Motor neuron (in vitro differentiated cells): ENCODE measurements at places on chromosomes 5 and 9.

DNA sequence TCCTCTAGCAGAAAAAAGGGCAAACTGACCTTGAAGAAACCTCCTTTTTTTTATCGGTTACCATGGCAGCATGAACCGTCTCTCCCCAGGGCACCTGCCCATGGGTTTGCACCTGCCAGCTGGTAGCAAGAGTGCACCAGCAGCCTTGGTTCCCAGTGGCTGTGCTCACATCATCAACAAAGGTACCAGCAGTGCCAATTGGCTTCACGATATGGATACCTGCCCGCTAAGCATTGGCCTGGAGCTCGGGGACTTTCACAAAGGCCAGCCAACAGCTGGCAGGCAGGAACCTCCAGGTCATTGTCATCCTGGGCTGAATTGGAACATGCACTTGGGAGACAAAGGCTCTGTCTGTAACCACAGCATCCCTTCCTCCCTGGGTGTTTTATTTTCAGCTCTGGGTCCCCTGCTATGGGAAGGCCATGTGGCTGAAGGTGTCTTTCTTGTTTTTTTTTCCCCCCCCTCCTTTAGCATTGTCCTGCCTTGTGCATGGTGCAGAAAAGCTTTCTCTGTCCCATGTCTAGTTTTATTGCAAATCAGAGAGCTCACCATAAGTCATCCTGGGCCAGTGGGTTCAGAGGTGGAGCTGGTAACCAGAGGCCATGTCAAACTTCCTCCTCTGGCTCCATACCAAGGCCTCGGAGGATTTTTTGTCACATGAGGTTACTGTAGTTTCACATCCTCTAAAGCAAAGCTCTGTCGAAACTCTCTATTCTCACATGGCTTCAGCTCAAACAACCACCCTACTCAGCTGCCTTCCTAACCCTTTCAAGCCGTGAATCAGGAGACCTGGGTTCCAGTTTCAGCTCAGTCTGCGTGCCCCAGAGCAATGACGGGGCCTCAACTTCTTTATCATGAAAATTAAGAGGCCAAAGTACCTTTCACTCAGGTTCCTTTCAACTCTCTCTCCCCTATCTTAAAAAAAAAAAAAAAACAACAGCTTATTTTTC, 145.5 kb upstream of the MAP3K1 start:
- peak; percentile 30 for ATAC-seq

GRCh38 chr5:61268871-61269270, 63.2 kb upstream of the ZSWIM6 start:
- ATAC-seq = no peak

GRCh38 chr5:173679909-173680630, 63.6 kb upstream of the BOD1 start:
- ATAC-seq = peak; percentile 85

DNA sequence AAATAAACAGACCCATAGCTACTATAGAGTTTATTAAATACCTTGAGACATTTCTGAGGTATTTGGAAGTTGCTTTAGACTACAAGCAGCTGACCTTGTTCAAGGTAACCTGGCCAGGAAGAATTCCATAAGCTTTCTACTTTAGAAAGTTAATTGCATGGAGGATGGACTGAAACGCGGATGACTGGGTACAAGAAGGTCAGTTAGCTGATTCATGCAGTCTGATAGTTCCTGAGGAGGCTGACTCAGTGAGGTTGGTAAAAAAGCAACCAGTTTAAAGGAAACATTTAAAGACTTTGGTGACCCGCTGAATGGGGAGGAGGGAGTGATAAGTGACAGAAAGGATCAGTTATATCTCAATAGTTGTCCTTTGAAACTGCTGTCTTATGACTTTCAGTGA, 670.1 kb upstream of the CDH9 start:
- no peak for ATAC-seq

DNA sequence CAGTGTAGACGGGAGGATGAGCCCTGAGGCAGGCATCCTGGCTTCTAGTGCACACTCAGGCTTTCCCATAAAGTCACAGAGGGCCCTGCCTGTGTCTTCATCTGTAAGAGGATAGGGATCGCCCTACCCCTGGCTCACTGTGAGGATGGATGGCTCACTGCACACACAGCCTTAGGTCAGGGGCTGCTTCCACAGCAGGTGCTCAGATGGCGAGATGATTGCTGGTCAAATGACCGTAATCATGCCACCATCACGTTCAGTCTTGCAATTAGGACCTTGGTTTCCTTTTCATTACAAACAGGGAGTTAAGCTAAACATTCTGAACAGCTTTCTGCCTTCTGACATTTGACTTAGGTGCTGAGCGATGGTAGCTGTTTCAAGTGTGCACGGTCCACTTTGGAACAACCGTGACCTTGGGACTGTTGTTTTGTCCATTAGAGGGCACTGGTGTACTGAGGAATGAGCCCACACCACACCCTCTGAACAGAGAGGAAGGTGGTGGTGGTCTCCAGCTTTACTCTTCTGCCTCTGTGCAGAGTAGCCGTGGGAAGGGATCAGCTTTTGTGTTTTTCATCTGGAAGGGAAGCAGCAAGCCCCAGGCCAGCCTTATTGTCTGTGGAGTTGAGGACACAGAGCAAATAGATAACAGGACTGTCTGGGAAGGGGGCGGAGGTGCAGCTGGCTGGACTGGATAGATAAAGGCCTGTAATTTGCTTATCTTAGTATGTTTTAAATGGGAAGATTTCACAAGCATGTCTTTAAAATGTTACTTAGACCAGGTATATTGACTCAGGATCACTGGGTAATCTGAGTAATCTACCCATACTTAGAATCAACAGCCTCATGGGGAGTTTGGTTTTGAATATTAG, 183.1 kb downstream of the TRIO start:
- peak; percentile 25 for ATAC-seq

DNA sequence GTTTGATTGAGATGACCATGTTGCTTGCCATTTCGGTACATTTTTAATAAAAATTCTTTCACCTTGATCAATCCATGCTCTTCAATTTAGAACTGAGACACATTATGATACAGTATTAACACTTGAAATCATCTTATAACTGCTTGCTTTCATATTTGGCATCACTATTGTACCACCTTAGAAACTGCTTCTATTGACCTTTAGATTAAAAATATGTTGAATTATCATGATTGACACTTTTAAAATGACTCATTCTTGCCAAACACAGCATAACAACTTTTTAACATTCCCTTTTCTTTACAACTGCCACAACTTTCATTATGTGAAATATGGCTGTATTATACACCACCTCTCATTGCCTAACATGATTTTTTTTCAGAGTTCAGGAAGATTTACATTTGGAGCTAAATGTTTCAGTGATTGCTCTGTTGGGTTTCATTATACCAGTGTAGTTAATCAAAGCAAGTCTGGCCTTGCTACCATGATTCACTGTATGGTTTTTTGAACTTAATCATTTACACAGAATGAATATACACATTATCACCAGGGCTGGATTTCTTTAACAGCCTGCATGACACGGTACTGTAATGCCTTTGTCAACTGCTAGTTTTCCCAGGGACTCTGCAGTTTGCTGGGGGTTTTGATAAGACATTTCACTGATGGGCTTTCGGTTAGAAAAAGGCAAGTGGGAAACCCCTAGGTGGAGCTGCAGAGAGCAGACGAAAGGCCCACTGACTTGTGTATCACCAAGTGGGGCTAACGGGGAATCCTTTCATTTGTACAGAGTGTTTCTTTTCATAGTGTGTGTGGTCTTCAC, 93.6 kb upstream of the TLE4 start:
- peak; percentile 75 for ATAC-seq

DNA sequence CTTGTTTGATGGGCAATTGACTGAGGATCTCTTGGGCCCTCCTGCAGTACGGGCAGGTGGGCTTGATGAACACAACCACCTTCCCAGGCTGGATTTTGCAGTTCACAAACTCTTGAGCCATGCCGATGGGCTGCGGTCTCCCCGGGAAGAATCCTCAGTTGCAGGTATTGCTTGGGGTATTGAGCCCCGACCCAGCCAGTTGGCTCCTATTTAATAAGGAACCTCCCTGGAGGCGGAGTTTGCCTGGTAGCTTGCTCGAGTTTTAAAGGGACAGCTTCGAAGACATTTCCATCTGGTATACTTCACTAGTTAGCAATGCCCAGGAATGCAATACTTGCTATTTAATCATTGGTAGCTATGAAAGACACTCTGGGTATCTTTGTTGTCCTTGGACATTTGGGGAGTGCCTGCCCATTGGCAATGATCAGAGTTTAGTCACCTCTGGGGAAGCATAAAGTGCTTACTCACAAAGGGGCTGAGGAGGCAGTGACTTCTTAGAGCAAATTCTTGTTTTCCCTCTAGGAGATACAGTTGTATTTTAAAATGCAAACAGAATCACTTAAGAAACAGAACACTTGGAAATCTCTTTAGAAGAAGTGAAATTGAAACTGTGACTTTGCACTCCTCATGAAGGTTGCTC, at the start of gene GLRX:
TSS of gene GLRX (minus strand) at position 185 of the 640 bp plus-strand sequence. CDS start at position 121, 64 bp downstream.
- ATAC-seq = peak; percentile 87

- no peak for ATAC-seq
Measured at GRCh38 chr9:88759364-88759763, 224.4 kb downstream of the NXNL2 start.

DNA sequence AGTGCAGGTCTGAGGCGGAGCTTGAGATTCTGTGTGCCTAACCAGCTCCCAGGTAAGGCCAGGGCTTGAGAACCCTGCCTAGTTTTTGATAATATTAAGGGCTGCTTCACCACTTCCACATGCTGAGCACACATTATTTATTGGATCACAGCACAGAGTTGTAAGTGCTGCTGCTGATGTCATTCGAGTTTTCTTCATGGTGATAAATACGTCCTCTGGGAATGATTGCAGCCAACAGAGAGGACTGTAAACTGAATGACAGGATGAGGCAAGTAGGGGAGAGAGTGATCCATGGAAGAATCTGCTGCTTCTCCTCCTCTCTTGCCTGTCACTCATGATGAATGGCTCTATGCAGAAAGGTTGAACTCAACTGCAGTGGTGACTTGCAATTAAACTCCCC, 77.9 kb upstream of the VPS13A start:
- ATAC-seq = no peak

DNA sequence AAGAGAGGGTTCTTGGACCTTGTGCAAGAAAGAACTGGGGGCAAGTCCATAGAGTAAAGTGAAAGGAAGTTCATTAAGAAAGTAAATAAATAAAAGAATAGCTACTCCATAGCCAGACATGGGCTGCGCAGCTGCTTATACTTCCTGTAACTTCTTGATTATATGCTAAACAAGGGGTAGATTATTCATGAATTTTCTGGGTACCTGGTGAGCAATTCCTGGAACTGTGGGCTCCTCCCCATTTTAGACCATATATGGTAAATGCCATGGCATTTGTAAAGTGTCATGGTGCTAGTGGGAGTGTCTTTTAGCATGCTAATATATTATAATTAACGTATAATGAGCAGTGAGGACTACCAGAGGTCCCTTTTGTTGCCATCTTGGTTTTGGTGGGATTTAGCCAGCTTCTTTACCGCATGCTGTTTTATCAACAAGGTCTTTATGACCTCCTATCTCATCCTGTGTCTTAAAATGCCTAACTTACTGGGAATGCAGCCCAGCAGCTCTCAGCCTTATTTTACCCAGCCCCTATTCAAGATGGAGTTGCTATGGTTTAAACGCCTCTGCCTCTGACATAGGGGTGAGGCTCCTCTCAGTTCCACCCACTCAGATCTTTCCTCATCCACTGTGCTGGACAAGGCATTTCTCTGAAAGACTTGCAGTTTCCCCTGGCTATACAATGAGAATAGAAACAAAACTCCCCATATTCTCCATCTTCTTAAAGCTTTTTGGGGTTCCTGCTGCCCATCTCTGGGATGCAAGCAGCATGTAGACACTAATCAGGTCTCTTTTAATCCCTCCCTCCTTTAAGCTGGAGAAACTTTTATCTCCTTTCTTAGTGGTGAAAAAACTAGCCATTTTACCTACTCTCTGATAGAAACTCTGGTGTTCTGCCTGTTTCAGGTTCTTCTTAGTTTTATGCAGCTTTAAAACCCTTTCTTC, 91.2 kb downstream of the ARRDC3 start:
- ATAC-seq = no peak

DNA sequence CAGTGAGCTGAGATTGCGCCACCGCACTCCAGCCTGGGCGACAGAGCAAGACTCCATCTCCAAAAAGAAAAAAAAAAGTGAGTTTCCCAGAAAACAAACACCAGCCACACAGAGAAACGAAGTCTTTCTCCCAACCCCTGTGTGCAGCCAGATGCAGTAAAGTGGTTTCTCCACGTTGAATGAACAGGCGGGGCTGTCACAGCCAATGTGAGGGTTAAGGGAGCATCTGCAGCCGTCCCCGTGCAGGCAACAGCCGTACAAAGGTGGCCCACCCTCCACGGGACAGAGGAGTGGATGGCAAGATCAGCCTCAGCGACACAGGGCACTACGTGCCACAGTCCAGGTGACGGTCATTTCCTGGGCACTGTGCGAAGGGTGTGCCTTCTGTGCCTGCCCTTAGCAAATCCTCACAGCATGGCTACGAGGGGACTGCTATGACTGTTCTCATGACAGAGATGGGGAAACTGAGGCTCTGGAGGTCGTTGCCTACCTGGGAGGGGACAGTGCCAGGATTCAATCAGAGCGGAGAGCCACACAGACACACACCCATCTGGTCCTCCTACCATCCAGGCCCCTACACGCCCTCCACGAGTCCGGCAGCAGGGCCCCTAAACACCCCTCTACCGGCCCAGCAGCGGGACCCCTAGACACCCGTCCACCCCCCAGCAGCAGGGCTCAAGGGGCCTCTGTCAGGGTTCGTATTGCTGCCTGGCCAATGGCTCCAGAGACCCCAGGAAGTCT, 2.3 kb downstream of the VAV2 start:
- ATAC-seq = no peak

DNA sequence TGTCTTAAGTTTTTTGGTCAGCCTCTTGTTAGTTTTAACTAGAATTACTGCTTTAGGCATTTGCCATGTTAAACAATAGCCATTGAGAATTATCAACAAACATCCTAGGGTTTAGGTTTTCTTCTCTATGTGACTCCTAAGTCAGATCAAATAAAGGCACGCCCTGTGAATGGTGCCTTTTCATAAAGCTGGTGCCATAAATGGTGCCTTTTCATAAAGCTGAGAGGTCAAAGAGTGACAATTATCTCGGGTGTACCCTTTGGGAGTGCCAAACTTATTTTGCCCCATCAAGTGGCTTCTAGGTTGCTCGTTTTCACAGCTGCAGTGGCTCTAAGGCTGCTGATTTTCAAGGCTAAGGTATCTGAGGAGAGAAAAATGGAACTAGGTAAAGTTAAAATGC, 391.6 kb downstream of the DMRTA1 start:
- no peak for ATAC-seq

- no peak for ATAC-seq
Measured at GRCh38 chr9:16262477-16263261, 607.8 kb downstream of the BNC2 start.
